GM23248 (cell line): ENCODE measurements at places on chromosomes 5 and 9.

DNA sequence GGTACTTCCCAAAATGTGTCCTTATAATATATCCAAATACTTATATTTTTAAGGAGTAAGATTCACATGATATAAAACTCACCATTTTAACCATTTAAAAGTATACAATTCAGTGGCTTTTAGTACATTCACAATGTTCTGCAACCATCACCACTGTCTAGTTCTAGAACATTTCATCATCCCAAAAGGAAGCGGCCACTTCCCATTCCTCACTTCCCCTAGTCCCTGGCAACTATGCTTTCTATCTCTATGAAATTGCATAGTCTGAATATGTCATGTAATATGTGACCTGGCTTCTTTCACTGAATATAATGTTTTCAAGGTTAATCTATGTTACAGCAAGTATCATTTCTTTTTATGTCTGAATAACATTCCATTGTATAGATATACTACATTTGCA is 615.1 kb upstream of the SGCD start:
- no peak for DNase-seq

GRCh38 chr5:67774267-67774552 is 441.3 kb upstream of the PIK3R1 start:
- DNase-seq = peak; percentile 65

DNA sequence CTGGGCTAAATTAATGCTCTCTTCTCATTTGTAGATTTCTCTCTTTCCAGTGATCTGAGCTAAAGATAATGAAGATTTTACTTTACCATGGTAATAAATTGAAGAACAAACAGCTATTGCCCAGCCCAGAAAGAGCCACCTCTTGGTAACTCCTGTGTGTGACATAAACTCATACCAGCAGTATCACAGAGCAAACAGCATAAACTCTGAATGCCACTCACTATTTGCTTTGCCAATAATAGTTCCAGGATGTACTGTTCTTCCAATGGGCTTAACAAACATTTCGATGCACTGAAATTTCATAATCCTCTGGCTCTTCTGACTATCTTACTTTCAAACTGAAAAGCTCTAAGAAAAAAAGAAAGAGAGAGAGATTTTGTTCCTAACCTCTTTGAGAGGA is 69.8 kb upstream of the RASEF start:
- no peak for DNase-seq

DNA sequence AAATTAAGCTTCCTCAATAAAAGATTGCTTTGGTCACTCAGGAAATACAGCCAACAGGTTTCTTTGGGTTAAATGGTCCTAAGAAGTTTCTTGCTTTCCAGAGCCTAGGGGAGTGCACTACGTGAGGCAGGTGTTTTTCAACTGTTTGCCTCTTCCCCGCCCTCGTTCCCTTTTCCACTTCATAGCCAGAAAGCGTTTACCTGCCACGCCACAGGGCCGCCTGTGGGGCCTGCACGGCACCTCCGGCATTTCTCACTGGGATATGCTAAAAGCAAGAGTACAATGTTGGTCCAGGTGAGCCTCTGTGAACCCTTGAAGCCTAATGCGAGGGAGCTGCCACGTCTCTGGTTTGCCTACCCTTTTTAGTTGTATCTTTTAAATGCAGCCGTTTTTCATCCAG is 167.6 kb upstream of the OTULINL start:
- no peak for DNase-seq

DNA sequence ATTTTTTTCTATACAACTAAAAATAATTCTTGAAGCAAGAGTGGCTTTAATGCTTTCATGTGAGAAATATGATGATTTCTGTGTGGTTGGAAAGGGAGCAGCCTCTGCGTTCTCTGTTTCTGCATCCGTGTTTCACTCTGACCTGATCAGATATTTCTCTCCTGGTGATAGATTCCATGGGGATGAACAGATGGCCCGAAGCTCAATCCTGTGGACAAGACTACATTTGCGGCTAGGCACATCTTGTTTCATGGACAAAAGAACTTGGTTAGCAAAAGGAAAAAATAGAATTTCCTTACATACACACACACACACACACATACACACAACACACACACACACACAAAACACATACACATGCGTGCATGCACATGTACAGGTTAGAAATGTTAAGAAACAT is 218.2 kb upstream of the ADAMTS16 start:
- DNase-seq = no peak

DNA sequence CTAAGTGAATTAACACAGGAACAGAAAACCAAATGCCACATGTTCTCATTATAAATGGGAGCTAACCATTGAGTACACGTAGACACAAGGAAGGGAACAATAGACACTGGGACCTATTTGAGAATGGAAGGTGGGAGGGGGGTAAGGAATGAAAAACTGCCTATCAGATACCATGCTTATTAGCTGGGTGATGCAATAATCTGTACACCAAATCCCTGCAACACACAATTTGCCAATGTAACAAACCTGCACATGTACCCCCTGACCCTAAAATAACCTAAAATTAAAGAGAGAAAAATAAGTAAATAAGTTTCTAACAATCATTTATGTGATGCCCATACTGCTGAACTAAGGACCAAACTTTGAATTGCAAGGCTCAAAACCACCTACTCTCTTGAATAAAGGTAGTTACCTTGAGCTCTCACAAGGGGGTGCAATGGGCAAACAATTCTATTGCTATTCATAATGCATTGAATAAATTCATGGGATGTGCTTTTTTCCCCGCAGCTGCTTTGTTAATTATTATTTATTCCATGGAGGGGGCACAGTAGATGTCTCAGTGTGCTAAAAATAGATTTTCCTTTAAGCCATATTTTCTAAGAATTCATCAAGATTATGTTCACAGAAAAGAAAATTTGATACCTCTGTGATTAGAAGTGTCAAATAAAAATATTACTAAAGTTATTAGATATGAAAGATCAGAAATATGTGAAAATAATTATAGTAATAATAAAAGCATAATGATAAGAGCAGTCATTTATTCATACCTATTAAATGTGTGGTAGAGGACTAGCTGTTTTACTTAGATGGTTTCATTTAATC is 76.2 kb upstream of the PTPN3 start:
- DNase-seq = peak; percentile 81

DNA sequence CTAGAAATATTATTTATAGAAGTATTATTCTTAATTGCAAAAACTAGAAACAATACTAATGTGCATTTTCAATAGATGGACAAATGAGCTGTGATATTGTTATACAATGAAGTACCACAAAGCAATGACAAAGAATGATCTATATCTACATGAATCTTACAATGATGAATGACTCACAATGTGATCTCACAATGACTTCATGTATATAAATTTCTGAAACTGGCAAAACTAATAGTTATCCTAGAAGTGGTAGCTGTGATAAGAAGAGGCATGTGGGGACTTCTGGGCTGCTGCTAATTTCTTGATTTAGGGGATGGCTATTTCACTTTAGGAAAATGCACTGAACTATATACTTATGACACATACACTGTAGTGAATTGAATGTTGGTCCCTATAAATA is 396.0 kb upstream of the ZNF608 start:
- DNase-seq = peak; percentile 54

- peak; percentile 53 for DNase-seq
These were observed 21.2 kb upstream of the ARL14EPL start for GRCh38 chr5:116011046-116011445.

DNA sequence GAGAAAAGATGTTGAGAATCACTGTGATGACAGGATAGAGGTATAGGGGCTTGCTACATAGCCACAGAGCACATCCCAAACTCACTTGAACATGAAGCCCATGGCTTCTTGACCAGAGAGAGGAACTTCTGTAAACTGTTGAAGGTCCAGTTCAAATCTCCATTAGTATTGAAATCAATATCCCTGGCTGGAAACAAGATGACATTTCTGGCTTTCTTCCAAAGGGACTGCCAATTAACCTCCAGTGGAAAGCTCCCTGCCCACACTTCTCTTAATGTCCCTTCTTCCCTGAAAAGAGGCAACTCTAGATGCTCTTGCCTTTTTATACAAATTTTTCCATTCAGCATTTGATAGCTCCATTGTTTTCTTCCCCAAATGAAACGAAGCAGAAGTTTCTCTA is 612.1 kb downstream of the EBF1 start:
- DNase-seq = no peak

DNA sequence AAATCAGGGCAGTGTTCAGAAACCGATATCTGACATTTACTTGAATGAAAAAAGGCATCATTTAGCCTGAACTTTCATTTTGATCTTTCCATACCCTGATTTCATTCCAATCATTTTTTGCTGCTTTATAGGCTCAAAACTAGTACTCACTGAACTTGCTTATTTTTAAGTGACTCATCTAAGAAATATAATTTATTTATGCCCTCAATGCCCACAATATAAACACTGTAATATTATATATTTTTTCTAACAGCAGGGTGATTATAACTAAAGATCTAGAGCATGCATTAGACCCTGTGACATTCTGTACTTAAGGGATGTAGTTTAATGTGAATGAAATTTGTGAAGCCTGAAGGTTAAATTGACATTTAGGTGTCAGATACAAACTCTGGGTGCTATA is 446.1 kb upstream of the CDH10 start:
- no peak for DNase-seq

- peak; percentile 86 for DNase-seq
These were observed 15.9 kb downstream of the EXD3 start for GRCh38 chr9:137406876-137407589.

- DNase-seq = no peak
These were observed 42.0 kb downstream of the AMBP start for GRCh38 chr9:114035845-114036801.

GRCh38 chr5:59204114-59204897 is 621.4 kb downstream of the RAB3C start:
- DNase-seq = peak; percentile 16

DNA sequence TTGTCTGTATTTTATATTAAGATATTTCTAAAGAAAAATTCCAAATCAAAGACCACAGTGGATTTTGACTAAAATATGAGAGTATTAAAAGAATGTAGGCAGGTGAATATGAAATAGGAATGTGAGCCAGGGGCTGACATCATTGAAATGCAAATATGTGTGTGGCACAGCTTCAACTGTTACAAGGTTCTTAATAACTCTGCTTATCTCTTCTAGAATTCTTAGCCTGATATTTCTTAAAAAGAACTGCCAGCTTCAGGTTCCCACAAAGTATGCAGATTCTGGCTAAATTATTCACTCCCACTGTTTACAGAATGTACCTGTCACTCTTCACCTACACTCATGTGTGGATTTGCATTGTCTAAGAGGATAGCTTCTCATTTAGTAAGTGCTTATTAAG is 274.4 kb downstream of the DIRAS2 start:
- DNase-seq = no peak
